Kidney glomerular epithelial cell (primary cell): ENCODE measurements at places on chromosomes 3 and 15.
A peak's percentile ranks its signal among the peaks of the same experiment; 100 is the strongest.

- peak; percentile 66 for DNase-seq
Measured at GRCh38 chr15:61034678-61035291, 194.3 kb downstream of the RORA start.

- peak; percentile 90 for DNase-seq
Measured at GRCh38 chr3:127820221-127820825, 2.0 kb downstream of the MGLL start.

DNA sequence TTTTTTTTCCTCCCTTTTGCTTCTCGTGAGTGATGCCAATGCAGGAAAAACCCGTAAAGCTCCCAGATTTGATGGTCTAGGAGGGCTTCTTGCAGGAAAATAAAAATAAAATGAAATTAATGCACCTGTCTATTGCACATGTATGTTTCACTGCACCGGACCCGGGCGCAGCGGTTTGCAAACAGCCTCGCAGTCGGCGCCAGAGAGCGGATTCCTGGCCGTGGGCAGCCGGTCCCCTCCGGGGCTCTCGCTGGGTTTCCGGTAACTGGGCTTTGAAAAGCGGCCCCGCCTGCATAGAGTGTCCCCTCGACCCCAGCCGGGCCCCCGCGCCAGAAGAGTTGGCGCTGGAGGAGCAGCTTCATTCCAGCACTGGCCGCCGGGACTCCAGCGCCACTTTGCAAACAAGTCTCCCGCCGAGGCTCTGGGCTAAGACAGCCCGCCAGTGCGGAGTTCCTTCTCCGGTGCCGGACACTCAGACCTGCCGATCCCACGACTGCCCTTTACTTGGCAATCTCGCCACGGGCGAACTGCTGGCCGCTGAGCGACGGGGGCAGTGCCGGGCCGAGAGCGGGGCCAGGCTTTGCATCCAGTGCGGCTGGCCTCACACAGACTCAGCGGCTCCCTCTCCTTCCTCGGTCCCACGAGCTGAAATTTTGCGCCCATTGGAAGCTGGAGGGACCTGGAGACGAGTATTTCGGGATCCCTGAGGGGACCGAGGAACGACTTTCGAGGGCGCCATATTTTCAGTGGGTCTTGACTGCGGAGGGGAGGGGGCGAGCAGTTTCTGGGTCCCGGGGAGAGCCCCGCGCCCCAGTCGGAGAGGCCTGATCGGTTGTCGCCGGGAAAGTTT lies 225.9 kb upstream of the C2CD4B start:
- DNase-seq, result peak; percentile 52

DNA sequence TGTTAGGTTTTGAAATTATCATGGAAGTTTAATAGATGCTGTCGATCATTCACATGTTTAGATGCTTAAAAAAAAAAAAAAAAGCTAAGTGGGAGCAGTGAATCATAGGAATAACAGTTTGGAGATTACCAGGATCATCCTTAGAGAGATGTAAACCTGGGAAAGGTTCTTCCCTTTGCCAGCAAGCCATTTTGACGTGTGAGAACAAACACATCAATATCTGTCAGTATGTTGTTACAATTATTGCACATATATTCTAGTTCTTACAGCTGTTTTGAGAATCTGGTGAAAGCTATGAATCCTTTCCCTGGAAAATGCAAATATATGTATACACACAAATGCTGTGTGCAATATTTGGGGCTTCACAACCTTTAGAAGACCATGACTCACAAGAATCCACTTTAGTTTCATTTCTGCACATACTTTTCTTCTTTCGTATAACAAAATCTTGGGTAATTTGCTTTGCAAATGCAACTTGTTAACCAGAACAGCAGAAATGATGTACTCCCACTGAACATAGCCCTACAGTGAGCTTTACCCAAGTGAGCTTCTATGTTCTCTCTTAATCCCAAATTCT lies 12.0 kb downstream of the NFKBIZ start:
- no peak for DNase-seq

GRCh38 chr15:90203922-90204321 lies 2.8 kb downstream of the SEMA4B start:
- DNase-seq, result no peak

GRCh38 chr3:39096775-39097174 lies 10.7 kb downstream of the GORASP1 start:
- DNase-seq, result no peak

GRCh38 chr3:17290894-17291293 lies 406.1 kb downstream of the PLCL2 start:
- DNase-seq, result no peak

GRCh38 chr3:122151480-122151879 lies 32.0 kb upstream of the CASR start:
- DNase-seq, result peak; percentile 4

DNA sequence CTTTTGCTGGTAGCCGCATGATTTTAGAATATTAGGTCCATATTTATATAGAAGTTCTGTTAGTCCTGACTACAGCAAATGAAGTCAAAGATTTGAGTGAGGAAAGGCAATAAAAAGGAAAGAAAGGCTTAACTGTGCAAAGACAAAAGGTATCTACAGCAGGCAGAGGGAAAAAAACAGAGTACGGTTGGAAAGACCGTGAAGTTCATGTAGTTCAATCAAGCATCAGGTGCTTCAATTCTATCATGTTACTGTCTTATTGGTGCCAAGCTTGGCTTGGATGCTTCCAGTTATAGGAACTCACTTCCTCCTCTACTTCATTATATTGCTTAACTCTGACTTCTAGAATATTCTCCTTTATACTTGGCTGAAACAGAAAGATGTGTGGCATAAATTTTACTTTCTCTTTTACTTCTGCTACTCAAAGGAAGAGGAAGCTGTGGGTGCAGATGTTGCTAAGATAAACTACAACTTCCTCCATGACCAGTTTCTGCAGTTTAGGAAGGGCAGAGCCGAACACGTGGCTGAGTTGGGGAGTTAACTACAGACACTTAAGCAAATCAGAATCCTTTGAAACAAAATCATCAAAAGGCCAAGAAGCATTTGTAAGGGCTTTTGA lies 72.6 kb upstream of the ZBED2 start:
- peak; percentile 37 for DNase-seq

DNA sequence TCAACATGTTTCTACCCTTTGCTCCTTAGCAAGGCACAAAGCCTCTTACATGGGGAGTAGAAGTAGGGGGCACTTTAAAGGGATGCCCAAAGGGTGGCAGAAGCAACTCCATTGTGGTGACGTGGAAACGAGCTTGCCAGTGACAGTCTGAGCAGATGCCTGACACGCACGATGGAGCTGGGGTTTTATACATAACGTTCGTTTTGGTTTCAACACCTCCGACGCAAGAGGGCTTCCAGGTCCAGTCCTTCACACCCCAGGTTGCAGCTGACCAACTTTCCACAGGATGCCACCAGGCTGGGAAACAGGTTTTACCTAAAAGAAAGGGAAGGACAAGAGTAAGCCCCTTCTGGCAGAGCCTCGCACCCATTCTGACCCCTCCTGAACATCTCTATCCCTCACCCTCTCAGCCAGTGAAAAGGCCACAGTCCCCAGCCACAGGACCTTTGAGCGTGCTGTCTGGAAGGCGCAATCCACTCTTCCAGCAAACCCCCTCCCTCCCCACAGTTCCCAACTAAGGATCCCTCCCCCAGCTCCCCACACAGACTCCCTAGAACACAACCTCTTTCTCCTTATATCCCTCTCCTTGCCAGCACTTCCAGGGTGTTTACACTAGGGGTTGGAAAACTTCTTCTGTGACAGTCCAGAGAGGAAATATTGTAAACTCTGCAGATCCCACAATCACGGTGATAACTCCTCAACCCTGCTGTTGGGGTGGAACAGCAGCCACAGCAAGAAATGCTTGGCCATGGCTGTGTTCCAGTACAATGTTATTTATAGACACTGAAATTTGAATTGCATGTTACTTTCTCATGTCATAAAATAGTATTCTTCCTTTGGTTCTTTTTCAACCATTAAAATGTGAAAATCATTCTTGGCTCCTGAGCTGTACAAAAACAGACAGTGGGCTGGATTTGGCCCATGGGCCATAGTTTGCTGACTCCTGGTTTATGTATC lies 36.2 kb downstream of the FAM174B start:
- no peak for DNase-seq

- DNase-seq, result peak; percentile 45
Measured at GRCh38 chr15:90266061-90266431, 574 bp downstream of the NGRN start.

DNA sequence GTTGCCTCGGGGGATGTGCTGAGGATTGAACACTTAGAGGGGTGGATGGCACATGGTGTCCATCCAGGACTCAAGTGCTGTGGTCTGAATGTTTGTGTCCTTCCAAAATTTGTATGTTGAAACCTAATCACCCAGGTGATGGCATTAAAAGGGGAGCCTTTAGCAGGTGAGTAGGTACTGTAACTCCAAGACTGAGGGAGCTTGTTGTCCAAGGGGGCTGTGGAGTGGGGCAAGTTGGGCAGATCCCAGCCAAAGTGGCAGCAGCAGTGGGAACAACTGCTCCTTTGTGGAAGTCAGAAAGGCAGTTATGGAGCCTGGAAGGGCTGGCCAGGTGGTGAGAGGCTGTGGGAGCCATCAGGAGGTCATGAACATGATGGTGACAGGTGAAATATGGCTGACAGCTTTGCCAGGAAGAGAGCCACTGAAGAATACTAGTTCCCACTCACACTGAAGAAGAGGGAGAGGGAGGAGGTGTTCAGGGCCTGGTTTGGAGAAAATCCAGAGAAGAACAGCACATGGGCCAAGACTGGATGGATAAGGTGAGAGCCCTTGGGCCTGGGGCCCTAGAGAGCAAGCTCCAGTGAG lies 385.6 kb downstream of the CACNA2D3 start:
- no peak for DNase-seq

GRCh38 chr3:2158828-2159227 lies 60.2 kb downstream of the CNTN4 start:
- DNase-seq, result no peak

- no peak for DNase-seq
Measured at GRCh38 chr3:71441217-71441924, 142.2 kb downstream of the FOXP1 start.

DNA sequence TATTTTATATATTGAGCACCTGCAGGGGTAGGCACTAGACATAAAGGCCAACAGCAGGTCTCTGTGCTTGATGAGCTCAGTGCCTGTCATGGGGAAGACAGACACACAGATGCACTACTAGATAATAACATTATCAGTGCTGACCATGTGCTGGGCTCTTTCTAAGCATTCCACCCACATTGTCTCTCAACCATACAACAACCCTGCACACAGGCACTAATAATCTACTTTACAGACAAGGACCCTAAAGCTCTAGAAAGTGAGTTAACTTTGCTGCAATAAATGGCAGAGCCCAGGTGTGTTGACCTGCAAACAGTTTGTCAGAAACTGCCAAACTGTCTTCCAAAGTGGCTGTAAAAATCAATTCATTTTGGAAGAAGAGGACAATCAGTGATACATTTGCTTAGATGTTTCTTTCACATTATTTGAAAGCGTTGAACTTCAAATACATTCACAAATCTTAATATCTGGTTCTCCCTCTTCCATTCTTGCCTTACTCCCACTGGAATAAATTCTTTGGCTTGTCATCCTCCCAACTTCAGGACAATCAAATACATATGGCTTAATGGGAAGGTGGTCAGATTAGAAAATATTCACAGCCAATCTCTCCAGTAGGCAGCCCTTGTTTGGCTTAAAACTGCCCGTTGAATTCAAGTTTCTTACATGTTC lies 11.0 kb upstream of the PP2D1 start:
- no peak for DNase-seq

DNA sequence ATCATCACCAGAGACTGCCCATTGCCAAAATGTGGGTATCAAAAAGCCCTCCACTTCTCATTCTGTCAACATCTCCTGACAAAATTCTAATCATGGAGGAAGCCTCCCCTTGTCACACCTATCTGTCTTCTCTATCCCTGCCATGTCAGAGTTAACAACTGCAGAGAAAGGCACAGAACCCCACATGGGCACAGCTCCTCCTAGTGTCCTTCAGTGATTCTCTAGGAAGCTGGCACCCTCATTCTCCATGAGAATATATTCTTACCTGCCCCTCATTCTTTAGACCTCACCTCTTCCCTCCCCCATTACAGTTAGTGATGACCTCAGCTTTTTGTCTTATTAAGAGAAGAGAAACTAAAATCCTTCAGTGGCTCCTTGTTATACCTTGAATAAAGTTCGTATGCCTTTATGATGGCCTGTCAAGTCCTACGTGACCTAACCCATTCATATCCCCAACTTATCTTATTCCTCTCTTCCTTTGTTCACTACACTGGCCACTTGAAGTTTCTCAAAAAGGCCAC lies 44.6 kb downstream of the NME9 start:
- no peak for DNase-seq

GRCh38 chr3:120908795-120909601 lies 993 bp downstream of the STXBP5L start:
- DNase-seq, result no peak

- DNase-seq, result peak; percentile 8
Measured at GRCh38 chr3:186746008-186746407, 28.8 kb downstream of the KNG1 start.

DNA sequence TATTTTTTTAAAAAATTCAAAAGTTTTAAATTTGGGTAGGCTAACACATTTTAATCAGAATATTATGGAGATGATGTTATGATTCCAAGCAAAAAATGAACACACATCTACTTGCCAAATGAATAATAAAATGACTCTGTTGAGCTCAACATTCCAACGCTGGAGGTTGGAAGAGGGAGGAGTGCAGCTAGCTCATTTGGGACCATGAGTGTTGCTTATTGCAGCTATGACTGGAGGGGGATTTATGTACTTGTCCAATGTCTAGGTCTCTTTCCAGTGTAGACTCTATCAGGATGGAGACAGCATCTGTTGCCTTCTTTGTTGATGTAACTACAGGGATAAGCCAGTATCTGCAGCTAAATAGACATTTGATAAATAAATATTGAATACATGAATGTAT lies 310.6 kb downstream of the CACNA2D3 start:
- DNase-seq, result no peak
